ENCODE measurements at places on chromosomes 12 and 14.

GRCh38 chr12:106285982-106286381 lies 16.6 kb upstream of the TCP11L2 start:
- peak; percentile 70 for DNase-seq

GRCh38 chr12:45312012-45312411 lies 96.1 kb downstream of the ANO6 start:
- DNase-seq, result no peak

- no peak for DNase-seq
These were observed 1.5 kb downstream of the P3H3 start for GRCh38 chr12:6829536-6830220.

GRCh38 chr14:48974994-48975393 lies 611.2 kb downstream of the RPS29 start:
- no peak for DNase-seq

DNA sequence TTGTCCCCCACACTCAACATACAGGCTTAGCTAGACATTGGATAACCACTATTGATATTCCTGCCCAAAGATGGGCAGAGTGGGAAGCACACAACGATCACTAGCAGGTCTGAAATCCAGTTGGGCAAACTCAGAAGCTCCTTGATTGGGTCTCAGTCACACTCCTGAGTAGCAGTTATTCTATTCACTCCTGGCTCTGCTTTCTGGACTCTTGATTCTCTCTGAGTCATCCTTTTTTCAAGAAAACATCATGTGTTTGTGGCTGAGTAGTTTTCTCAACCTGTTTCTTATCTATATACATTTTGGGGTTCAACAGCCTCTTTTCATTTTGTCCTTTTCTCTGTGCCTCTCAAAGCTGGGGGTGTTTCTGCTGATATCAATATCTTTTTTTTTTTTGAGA lies 46.0 kb upstream of the MANSC4 start:
- peak; percentile 42 for DNase-seq

- no peak for DNase-seq
These were observed 10.6 kb downstream of the GRIP1 start for GRCh38 chr12:66668311-66668710.

- no peak for DNase-seq
These were observed 48.7 kb downstream of the DAD1 start for GRCh38 chr14:22540293-22540692.

DNA sequence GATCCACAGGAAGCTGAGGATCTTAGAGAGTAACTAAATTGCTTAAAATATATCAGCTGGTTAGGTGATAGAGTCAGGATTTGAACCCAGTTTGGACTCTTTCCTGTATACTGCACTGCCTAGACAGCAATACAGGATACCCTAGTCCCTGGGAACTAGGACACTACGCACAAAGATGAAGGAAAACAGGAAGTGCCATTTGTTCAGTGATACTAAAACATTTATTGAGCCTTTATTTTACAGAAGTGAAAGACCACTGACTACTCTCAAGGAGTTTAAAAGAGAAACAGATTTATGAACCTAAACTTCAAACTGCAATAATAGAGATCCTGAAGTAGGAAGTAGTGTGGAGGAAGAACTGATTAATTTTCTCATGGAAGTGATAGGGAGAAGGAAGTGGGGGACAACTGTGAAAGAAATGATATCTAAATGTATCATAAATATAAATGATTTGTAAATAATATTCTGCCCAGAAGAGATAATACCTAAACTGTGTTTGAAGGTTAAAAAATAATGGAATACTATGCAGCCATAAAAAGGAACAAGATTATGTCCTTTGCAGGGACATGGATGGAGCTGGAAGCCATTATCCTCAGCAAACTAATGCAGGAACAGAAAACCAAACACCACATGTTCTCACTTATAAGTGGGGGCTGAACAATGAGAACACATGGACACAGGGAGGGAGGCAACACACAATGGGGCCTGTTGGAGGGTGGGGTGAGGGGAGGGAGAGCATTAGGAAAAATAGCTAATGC lies 18.2 kb downstream of the MSRB3 start:
- DNase-seq, result no peak

GRCh38 chr12:106378788-106379187 lies 21.2 kb downstream of the POLR3B start:
- DNase-seq, result no peak

GRCh38 chr12:127260531-127260930 lies 1006.4 kb upstream of the TMEM132C start:
- DNase-seq, result no peak

DNA sequence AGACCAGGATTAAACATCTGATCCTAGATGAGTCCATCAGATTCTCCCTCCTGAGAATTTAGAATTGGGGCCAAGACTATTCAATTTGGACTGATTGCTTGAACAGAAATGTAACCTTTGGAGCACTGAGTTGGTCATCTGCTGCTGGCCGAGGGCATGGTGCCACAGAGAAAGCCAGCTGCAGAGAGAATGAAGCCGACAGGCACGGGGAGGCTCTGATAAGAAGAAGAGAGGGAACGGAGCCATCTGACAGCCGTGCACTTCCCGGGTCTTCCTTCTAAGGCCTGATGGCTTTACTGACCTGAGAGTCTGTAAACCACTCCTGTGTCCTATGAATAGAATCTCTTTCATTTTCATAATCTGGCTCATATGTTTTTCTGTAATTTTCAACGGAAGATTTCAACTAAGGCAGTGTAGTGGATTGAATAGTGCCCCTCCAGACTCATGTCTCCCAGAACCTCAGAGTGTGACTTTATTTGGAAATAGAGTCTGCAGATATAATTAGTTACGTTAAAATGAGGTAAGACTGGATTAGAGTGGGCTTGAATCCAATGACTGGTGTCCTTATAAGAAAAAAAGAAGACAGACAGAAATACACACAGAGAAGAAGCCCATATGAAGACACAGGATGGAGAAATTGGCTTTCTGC lies 39.1 kb upstream of the FRS2 start:
- DNase-seq, result no peak

- DNase-seq, result no peak
These were observed 154.4 kb downstream of the LRIG3 start for GRCh38 chr12:58765653-58766512.

GRCh38 chr12:104615048-104615561 lies 158.4 kb downstream of the CHST11 start:
- DNase-seq, result no peak

GRCh38 chr12:14589169-14590004 lies 21.7 kb upstream of the PLBD1 start:
- DNase-seq, result no peak

- DNase-seq, result no peak
These were observed 208.8 kb downstream of the VRK1 start for GRCh38 chr14:97005934-97006333.

- DNase-seq, result no peak
These were observed 47.8 kb upstream of the MED13L start for GRCh38 chr12:116325336-116325664.

- no peak for DNase-seq
These were observed 361.2 kb downstream of the CCER1 start for GRCh38 chr12:90593596-90594295.

DNA sequence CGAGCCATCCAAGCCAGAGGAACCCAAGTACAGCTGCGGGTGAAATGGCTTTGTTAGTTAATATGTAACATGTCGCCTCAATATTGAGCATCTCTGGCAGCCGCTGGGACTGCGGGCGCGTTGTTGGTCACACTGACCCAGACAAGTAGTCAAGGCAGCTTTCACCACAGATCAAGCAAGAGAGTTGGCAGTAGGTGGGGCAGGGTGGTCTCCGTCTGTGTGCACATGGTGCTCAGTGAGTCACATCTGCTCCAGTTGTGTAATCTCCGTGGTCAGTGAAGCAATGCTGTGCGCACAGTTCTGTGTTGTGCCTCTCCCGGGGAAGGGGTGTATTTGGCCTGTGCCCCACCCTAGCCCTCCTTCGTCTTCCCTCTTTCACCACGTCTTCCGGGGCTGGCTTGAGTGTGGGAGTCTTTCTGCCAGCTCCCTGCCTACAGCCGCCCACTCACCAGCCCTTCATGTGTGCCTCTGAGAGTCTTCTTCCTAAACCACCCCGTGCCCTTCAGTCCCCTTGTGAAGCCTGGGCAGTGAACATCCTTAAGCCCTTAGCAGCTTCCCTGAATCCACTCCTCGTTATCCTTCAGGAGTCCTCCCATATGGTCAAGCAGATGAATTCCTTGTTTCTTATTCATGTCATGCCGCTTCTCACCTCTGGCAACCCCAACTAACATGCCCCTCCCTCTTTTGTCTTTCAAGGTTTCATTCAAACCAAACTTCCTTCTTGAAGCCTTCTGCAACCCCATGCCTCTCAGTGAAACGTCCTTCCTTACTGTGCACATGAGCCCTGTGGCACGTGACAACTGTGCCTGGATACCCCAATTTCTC lies 242.1 kb downstream of the CACNA1C start:
- peak; percentile 74 for DNase-seq

DNA sequence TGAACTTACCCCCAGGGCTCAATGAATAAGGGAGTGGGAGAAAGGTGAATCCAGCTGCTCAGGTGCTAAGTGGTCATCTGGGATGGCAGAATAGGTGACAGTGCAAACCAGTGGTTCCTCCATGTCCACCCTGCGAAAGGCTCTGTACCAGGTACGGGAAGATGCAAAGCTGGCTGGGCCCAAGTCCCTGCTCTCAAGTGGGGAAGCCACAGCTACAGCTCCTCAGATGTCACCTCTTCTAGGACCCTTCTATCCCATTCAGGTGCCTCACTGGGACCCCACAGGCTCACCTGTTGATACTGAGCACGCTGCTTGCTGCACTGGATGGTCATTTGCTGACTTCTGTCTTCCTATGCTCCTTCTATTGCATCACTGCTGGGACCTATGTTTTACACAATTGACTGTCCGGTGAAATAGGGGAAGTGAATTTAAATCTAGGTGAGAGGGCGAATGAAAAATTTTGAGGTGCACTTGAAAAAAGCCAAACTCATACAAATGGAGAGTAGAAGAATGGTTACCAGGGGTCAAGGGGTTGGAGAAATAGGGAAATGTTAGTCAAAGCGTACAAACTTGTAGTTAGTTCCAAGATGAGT lies 20.3 kb upstream of the PPP4R4 start:
- DNase-seq, result no peak

DNA sequence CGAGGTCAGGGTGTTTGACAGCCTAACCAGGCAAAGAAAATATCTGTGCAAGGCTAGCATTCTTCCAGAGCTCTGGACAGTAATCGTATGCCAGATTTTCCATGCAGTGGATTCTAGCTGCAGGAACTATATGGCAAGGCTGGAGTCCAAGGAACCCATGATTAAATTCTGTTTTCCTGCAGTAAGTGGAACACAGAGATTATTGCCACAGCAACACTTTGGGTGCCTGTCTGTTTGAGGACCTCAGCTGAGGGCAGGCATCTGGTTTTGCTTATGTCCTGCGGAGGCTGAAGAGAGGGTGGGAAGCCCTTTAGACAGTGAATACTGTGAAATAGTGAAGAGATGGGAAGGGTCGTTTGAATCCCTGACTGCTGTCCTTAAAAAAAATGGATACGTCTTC lies 104.4 kb downstream of the DAD1 start:
- no peak for DNase-seq

DNA sequence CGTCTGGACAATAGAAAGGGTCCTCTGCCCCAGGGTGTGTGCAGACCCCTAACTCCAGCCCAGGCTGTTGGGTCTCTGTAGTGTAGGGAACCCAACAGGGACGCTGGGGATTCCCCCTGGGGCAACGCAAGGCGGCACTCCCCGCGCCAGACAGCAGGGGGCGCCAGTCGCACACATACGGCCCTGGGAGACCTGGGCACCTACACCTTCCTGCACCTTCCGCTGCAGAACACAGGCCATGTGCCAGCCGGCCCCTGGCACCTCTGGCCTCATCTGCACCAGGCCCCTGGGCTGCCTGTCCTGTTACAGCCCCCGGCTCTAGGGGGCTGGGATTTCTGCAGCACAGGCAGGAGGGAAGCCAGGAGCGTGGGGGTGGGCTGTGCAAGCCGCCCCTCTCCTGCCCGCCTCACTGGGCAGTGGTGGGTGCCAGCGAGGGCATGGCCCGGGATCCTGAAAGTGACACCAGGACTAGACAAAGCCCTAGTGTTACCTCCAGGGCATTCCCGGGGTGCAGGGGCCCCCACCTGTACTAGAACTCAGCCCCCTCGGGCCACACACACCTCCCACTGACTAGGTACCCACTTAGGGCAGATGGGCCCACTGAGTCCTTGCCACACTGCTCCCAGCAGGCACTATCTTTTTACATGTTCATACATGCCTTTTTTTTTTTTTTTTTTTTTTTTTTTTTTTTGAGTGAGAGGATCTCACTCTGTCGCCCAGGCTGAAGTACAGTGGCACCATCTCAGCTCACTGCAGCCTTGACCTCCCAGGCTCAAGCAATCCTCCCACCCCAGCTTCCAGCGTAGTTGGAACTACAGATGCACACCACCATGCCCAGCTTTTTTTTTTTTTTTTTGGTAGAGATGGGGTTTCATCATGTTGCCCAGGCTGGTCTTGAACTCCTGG lies 37.5 kb downstream of the CCNK start:
- DNase-seq, result peak; percentile 79

DNA sequence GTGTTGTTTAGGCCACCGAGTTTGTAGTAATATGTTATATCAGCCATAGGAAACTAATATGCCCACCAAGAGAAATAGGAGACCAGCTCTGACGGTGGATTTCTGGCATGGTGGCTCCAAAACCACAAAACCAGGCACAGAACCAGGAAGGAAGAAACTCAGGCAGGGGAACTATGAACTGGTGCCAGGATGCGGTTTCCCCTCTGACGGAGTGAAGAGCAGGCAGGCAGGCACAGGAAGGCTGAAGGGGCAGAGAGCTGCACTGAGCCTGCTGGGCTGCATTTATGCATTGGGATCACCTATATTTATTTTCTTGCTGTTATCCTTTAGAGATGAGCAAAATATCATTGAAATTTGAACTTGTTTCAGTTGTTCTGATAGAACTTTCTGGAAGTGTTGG lies 479.4 kb downstream of the VRK1 start:
- DNase-seq, result peak; percentile 30

DNA sequence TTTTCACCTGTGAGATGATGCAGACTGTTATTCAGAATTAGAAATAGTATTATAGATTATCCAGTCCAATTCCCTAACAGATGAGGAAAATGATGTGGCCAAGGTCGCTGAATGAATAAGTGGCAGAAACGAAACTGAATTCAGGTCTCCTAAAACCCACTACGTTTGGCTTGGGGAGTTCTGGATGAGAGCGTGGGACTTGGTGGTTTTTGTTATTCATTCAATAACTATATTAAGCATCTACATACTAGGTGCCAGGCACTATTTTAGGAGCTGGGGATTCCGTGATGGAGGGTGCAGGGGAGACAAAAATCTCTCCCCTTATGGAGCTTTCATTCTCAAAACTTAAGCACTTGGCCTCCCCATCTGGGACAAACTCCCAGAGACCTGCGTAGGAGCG lies 813 bp upstream of the CCDC184 start:
- DNase-seq, result no peak

- no peak for DNase-seq
These were observed 174.9 kb downstream of the FOXN3 start for GRCh38 chr14:89241934-89242651.

DNA sequence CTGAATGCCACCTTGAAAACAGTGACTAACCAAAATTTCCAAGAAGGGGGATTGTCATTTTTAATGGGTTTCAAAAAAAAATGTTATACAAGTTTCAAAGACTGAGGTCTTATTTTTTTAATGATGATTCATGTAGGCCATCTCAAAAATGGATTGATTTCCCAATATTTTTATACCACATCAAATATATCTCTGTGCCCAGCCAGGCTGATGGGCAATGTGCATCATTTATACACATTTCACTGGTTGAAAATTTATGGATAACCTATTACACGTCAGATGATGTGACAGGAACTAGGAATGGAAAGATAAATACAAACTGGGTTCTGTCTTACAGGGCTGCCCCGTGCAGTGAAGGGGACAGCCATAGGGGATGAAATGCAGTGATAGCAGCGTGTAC lies 112.7 kb upstream of the TMPO start:
- DNase-seq, result peak; percentile 9

Data from kidney tubule cell (primary cell).